8988T (cell line): ENCODE measurements at places on chromosomes 6 and 20.

DNA sequence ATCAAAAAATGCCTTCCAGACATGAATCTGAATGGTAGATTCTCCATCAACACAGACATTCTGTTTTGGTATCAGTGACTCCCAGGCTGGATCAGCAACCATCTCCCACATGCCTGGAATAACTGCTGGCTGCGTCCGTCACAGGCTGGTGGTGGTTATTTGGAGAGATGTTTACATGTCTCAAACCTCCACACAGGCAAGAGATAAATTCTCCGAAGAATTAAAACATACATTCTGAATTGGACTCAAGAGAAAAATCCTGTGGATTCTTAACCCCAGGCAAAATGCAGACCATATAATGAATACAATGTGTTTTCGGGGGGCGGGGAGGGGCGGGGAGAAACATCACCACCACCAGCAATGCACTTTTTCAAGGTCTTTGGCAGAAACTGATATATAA, 108.2 kb downstream of the THBS2 start:
- DNase-seq = no peak

- DNase-seq = no peak
These were observed 1265.4 kb upstream of the MAP3K7 start for GRCh38 chr6:91852252-91852651.

DNA sequence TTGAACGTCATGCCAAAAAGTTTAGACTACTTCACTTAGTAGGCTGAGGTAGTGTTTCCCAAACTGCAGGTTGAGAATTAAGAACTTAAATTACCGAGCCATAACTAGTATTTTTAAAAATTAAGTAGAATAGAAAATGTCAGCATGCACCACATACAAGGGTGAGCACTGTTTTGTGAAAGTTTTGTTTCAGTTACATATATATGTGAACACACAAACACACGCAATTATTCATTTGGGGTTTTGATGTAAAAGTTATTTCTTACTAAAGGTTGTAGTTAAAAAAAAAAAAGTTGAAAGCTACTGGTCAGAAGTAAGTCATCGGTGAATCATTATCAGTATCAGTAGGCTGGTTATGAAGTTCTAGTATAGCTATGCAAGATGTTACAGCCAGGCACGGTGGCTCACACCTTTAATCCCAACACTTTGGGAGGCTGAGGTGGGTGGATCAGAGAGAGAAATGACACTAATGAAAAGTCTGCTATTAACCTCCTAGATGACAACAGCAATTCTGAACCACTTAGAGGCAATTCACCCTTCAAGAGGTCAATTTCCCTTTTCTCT, 24.1 kb downstream of the FASTKD5 start:
- DNase-seq = no peak

- DNase-seq = no peak
These were observed 55.0 kb downstream of the DAAM2 start for GRCh38 chr6:39847221-39847620.

- DNase-seq = no peak
These were observed 8.1 kb downstream of the NOL4L start for GRCh38 chr20:32577023-32577422.

DNA sequence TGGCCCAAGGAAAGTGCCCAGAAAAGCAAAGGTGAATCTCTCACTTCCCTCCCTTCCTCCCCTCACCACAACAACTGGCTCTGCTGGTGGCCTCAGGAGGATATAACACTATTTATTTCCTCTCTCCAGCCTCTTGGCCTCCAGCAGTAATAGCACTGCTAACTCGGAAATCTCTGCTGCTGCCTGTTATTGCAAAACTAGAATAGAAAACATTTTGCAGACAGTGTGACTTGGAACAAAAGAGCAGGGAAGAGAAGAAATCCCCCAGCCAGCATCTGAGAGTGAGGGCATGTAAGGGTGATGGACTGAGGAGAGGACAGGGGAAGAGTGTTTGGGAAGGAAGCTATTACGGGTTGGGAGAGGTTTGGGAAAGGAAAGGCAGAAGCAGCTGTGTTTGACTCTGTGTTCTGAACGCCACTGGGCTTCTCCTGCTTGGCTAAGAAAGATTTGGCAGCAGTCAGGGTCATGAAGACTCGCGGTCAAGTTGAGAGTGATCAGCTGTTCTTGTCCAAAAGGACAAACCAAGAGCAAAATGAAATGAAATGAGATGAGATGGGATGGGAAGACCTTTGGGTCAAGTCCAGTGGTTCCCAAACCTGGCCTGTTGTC, 81.0 kb upstream of the SNX9 start:
- no peak for DNase-seq

DNA sequence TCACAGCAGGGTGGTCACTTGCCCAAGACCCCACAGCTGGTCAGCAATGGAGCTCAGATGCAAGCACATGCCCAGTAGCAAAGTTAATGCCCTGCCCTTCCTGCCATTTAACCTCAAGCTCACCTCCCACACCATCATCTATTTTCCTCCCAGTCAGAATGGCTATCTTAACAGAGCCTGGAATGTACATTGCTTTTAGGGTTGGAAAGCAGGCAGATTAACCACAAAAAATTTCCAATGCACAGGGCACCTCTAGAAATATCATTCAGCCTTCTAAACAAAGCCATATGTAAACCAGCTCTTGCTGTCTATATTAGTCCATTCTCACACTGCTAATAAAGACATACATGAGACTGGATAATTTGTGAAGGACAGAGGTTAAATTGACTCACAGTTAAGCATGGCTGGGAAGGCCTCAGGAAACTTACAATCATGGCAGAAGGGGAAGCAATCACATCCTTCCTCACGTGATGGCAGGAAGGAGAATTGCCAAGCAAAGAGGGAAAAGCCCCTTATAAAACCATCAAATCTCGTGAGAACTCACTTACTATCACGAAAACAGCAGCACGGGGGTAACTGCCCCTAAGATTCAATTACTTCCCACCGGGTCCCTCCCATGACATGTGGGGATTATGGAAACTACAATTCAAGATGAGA, 106.9 kb downstream of the FYN start:
- no peak for DNase-seq
